ENCODE measurements at places on chromosomes 7 and 10.

DNA sequence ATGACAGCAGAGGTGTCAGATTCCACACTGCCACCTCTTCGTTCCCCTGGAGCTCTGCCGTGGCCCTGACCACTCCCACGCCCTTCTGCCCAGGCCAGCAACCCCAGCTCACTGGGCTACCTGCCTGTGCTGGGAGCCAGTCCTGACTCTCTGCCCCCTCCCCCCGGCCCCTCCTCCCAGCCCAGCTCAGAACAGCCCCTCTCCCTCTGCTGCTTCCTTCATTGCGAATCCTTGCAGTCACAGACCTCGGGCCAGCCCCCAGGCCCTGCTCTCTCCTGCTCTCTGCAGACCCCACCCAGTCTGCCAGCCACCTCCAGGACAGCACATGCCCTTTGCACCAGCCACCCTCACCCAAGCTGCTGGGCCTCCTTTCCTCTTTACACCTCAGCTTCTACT is 60.4 kb downstream of the TCERG1L start:
- no peak for DNase-seq

DNA sequence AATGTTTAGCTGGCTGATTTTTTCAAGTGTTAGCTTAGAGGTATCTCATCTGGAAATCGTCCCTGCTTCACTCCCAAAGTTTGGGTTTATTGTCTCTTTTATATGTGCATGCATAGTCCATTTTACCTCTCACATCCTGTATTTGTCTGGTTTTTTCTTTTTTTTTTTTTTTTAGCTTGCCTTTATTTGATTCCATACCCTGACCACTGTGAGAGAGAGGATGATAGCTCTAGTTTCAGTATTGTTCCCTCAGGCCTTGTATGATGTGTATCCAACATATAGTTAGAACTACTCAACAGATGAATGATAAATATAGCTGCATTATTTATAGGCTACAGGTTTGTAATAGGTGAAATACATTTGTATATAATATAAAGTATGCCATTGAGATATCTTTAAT is 29.9 kb downstream of the PCGF5 start:
- DNase-seq = no peak

DNA sequence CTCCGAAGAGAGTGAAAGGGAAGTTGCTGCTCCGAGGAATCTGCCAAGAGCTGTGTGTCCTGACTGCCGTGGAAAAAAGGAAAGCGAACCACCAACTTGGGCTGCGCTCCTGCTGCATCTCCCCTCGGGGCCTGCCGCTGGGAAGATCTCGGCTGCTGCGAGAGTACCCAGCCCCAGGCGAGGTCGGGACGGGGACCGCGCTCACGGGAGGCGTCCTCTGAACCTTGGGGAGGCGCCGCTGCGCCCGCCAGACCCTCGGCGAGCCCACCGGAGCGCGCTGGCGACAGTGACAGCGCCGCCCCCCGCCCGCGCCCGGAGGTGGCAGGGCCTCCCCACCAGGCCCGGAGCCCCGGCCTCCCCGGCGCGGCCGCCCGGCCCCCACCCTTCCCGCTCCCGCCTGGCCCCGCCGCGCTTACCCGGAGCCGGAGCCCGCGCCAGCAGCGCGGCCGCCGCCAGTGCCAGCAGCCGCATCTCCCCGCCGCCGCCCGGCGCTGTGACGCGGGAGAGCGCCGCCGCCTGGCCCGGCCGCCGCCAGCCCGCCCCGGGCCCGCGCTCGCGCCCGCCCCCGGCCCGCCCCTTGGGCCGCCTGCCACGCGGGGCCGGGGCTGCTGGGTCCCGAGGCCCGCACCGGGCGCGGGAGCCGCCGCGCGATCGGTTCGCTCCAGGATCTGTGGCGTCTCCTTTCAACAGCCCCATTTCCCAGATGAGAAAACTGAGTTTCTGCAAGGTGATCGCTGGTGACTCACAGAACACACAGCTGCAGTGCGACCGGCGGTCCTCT is at the start of gene VSTM4:
VSTM4 (minus strand) TSS at position 508 of the 781 bp plus-strand sequence; CDS start at position 471, 37 bp downstream.
- no peak for DNase-seq

GRCh38 chr7:128422842-128423241 is 13.1 kb upstream of the IMPDH1 start:
- DNase-seq = no peak

DNA sequence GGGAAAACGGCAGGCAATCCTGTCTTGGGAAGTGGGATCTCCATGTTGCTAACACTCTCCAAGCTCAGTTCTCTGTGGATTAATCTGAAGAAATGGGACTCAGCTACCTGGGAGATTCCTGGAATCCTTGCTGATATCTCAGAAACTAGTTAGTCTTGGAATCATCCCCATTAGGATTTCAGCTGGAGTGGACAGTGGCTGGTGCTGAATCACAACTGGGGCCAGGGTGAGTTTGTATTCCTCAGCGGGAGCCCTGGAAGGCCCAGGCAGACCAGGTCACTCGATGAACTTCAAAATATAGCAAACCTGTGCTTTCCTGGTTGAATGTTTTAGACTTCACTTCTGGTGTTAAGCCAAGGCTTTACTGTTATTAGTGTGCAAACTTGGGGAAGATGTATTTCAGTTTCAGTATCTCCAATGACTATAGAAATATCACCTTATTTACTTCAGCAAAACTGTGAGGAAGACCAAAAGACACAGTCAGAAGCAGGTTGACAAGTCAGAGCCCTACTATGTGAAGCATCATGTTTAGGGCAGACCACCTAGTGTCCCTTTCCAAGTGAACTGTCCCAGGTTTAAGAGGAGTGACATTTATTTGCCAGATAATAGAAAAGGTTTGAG is 126.1 kb downstream of the AOAH start:
- DNase-seq = no peak

- no peak for DNase-seq
Observed at GRCh38 chr10:8534096-8534495, 479.6 kb downstream of the GATA3 start.

DNA sequence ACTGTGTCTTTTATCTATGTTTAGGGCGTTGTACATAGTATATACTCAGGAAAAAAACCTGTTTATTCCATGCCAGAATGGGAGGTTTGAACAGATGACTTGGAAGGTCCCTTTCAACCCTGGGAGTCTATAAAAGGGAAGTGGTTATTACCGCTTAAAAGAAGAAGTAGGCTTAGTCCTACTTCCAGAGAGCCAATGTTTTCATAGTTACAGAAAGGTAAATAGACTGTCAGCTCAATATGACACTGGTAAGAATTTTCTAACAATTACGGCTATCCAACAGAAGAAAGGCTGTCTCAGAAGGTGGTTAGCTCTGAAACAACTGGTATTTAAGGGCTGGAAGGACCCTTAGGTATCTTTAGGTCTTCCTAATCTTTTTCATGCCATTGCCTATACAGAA is 1.1 kb upstream of the TFAM start:
- peak; percentile 74 for DNase-seq

Data from memory B cell (primary cell).